ENCODE measurements at places on chromosomes 7 and 10.

GRCh38 chr7:130272381-130273080 lies 5.9 kb downstream of the CPA2 start:
- DNase-seq: no peak

GRCh38 chr10:78528749-78529204 lies 495.1 kb downstream of the RPS24 start:
- DNase-seq: no peak

GRCh38 chr7:37069336-37069735 lies 345.0 kb upstream of the AOAH start:
- DNase-seq: no peak

GRCh38 chr10:69318867-69319727 lies 40.8 kb downstream of the HK1 start:
- DNase-seq: peak; percentile 72

- peak; percentile 48 for DNase-seq
Observed at GRCh38 chr10:37860494-37861190, 3.2 kb upstream of the ZNF248 start.

GRCh38 chr7:150378115-150378852 lies 846 bp upstream of the ZNF775 start:
- peak; percentile 78 for DNase-seq

DNA sequence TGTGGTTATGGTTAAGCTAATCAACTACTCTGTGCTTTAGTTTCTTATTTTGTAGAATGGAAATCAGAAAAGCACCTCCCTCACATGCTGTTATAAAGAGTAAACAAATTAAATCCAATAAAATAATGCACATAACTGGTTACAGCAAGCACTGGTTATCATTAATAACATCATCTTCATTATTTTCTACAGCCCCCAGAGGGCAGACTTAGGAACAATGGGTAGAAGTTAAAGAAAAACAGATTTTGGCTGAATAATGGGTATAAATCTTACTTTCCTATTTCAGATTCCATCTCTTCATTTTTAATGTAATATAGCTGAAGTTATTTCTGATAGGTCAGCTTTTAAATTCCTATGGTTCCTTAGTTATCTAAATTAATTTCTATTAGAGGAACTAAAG lies 126.5 kb downstream of the DOCK4 start:
- DNase-seq: peak; percentile 11

- DNase-seq: no peak
Observed at GRCh38 chr10:20953120-20953519, 56.0 kb upstream of the NEBL start.

GRCh38 chr7:145219461-145219860 lies 383.6 kb upstream of the TPK1 start:
- DNase-seq: no peak

DNA sequence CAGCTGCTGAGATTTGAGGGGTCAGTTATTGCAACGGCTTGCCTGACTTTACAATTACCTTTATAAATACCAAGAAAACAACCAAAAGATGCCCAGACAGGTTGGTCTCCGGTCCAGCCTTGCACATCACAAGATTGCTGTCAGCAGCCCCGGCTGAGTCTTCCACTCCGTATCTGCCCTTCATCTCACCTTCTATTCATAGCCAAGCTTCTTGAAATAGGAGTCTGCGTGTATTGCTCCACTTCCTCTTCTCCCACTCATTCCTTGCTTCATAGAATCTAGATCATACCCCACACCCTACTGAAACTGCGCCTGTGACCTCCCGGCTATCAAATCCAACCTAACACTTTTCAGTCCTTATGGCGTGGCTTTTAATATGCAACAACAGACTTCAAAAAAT lies 31.1 kb upstream of the USP6NL start:
- no peak for DNase-seq

GRCh38 chr7:87213811-87214210 lies 5.7 kb downstream of the TMEM243 start:
- DNase-seq: peak; percentile 6

GRCh38 chr10:60203993-60204618 lies 185.6 kb downstream of the ANK3 start:
- DNase-seq: peak; percentile 36

- DNase-seq: peak; percentile 81
Observed at GRCh38 chr10:104472957-104473745, 119.5 kb downstream of the CFAP58 start.

DNA sequence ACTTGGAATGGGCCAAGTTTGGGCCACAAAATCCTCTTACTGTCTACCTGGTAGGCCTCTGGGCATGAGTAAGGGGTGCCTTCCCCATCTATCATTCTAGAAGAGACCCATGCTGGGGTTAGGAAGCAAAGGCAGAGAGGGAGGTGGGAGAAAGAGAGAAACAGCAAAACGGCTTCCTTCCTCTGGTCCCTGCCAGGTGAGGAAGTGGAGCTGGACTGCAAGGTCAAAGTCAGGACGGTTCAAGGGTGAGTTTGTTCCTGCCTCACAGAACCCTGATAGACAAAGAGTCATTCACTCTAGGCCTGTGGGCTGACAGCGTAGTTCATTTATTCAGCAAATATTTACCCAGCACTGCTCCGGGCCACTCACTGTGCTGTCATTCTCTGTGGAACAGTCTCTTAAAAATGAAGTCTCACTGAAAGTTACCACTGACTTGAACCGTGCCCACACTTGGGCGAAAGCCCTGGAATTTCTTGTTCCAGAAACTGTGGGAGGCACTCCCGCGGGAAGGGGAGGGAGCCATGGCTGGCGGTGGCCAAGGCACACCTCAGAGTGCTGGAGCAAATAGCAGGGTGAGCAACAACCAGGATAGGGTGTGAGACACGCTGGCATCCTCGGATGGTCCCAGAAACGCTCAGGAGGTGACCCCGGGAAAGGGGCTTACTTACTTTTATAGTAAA lies 26.2 kb upstream of the ECHDC3 start:
- DNase-seq: no peak

GRCh38 chr7:132828502-132828901 lies 252.2 kb upstream of the PLXNA4 start:
- no peak for DNase-seq

DNA sequence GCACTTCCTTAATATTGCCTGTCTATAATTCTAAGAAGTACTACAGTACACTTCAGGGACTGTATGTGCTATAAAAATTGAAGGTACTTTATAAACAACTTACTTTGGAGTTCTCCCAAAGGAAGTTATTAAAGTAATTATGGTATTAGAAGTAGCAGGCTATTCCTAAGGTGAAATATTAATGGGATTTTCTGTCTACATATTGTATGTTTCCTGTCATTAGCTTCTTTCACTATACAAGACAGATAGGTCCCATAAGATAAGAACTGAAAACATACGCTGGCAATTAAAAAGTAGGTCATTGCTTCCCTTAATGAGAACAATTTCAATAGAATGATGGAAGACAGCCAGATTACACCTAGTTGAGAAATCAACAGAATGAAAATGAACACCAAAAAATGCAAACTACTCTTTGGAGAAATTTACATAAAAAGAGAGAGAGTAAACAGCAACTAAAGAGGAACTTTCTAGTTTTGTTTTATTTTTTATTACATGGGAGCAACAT lies 147.0 kb downstream of the HBP1 start:
- DNase-seq: no peak

Measured in EL (cell line).